ENCODE measurements at places on chromosomes 5 and 9.

DNA sequence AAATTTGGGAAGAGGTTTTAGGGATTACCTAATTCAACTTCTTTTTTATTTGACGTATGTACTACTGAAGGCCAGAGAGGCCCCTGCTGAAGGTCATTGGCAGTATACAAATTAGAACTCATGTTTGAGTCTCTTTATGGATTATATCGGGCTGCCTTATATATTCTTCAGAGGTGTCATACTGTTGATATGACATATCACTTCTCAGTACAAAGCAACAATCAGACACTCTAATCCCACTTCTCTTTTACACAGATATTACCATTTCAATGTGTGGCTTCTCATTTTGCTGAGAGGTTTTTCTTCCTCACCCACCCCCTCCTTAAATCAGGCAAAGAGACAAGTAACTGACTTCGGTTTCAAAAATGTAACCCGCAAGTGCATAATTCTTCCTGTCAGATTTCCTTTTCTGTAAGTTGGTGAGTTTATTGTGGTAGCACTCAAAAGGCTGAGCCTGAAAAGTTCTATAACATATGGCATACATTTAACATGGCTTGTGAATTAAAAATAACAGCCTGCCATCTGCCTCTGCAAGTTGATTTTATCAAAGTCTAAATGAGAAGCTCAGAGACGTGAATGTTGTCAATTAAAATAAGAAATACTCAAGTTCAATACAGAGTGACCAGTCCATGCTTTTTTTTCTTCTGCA is 163.6 kb upstream of the RORB start:
- no peak for DNase-seq

GRCh38 chr9:112757282-112757883 is 6.8 kb downstream of the SNX30 start:
- DNase-seq, result no peak

DNA sequence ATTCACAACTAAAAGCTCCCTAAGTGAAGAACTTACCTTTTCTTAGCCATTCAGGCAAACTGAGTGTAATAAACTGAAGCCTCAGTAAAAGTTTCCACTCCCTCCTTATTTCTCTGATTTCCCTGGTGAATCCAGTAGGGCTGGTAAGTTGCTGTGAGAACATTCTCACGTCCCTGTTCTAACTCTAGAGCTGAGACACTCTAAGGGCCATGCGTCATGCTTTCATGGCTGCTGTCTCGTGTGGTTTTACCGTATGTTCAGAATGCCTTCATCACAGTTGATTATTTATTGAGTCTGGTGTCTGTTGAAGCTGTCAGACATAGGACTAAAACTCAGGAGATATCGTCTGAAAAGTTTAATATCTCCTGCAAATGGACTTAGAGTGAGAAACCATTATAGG is 1.3 kb downstream of the OR2S2 start:
- DNase-seq, result no peak

- no peak for DNase-seq
Measured at GRCh38 chr5:14492331-14492964, 89.1 kb upstream of the OTULINL start.

DNA sequence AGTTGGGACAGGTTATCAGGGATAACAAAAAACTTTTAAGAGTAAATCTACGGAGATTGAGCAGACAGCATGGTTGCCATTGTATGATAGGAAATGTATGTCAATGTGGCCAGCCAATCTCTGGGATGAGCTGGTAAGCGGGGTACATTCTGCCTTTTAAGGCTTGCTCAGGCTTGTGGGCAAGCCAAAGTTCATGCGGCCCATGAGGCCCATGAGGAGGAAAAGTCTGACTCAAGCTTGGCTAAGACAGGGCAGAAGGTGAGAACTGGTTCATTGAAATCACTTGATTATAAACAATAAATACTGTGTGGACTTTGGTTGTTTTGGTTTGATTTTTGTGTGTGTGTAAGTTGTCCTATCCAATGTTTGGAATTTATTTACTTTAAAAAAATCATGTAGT is 997.1 kb downstream of the DNAH5 start:
- no peak for DNase-seq

- peak; percentile 58 for DNase-seq
Measured at GRCh38 chr5:76114179-76114851, 31.1 kb downstream of the SV2C start.

DNA sequence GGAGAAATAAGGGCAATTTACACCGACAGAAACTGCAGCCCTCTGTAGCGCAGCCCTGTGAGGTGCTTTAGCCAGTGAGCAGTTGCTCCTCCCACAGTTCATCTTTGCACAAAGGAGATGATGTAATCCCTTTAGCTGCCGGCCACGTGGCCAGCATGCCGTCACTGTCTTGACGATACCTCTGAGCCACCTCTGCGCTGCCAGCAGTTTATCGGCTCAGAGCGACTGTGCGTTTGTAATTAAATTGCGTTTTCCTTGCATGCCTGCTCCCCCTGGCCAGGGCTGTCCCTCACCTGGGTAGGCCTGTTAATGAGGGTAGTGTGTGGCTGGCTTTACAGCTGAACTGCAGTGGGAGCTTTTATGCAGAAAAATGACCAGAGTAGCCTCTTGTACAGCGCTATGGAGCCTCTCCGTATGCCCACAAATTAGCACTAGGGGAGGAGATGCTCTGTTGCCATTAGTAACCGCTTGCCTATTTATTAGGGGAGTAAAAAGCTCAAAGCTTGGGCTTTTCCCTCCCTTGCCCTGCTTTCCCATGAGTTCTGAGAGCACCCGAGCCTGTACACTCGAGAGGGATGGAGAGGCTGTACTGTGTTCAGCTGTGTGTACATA is 107.0 kb downstream of the TRIO start:
- peak; percentile 68 for DNase-seq

DNA sequence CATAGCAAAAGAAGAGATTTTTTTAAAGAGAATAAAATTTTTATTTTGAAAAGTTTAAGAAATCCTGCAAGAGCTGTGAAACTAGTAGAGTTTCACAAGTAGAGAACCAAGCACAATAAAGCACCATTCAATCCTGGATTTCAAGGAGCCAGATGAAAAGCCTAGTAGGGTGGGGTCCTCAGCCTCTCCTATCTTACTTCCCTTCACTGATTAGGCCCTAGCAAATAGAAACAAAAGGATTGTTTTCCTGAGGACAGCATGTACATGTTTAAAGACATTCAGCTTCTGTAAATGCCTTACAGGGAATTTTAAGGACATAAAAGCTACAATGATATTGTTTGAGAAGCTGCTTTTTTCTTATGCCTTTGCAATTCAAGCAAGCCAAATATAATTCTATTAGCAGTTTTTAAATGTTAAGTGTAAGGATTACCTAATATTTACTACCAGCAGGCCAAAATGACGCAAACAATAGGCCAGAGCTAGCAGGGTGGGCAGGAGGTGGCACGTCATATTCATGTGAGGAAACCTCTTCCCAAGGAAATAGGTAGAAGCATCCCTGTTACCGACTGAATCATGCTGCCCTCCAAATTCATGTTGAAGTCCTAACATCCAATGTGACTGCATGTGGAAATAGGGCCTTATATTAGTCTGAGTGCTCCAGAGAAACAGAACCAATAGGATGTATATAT is 337.6 kb downstream of the MLLT3 start:
- DNase-seq, result no peak

GRCh38 chr5:42858687-42859086 is 47.0 kb upstream of the SELENOP start:
- DNase-seq, result no peak

DNA sequence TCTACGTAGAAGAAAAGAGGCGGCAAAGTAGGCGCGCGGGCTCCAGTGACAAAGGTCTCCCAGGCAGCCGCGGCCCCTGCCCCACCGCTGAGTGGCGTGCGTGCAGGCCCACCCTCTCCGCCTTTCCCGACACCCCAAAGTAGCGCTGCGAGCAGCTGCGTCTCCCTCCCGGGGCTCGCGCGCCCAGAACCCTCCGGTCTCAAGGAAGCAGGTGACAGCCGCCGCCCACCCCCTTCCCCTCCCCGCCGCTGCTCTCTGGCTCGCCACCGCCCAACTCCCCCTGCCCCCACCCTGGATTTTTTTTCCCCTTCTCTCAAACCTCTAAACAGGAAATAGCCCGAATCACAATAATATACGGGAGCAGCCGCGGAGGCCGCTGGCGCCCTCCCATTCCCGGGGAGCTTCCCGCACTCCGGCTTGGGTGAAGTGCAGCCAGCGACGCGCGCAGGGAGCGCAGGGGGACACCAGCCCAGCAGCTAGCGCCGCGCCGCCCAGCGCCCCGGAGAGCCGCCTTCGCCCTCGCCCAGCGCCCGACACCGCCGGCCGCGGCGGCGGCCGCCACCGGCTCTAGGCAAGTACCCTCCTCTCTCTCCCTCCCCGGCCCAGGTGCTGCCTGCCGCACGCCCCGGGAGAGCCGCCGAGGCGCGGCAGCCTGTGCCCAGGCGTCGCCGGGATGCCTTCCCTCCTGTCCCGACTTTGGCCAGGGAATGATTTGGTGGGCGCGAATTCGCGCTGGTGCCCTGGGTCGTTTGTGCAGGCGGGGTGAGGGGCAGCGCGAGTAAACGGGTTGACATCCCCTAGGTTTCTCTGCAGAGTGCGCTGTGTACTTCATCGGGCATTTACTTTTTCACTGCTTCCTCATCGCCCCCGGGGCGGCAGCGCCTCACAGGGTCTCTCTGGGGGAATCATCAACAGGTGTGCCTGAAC is 52.7 kb upstream of the TJP2 start:
- DNase-seq, result peak; percentile 78

GRCh38 chr5:145975361-145976066 is 39.1 kb downstream of the SH3RF2 start:
- DNase-seq, result no peak

DNA sequence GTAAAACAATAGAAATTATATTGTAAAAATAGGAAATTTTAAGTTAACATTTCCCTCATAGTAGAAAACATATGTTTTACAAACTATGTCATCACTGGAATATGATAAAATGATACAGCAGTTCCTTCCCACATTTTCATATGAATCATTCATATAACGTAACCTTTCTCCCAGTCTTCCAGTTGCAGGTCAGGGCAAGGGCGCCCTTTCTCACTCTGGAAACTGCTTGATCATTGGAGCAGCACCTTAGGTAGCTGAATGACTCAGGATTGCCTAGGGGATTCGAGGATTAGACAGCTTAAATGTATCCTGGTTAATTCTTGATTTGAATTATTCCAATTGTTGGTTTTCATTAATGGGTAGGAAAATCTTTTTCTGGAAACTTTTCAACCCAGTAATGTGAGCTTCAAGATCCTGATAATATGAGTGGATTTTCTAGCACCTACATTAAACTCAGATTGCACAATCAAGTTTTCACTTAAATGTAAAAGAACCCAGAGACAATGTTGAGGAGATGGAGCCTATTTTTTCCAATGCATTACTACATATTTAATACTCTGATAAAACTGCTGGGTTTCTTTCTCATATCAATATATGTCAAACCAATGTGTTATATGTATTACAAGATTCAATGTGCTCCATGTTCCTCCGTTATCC is 32.6 kb upstream of the ANXA1 start:
- DNase-seq, result no peak

- DNase-seq, result no peak
Measured at GRCh38 chr9:133619791-133620190, 10.6 kb upstream of the FAM163B start.

GRCh38 chr9:113564498-113565237 is 101.1 kb downstream of the RGS3 start:
- peak; percentile 71 for DNase-seq

DNA sequence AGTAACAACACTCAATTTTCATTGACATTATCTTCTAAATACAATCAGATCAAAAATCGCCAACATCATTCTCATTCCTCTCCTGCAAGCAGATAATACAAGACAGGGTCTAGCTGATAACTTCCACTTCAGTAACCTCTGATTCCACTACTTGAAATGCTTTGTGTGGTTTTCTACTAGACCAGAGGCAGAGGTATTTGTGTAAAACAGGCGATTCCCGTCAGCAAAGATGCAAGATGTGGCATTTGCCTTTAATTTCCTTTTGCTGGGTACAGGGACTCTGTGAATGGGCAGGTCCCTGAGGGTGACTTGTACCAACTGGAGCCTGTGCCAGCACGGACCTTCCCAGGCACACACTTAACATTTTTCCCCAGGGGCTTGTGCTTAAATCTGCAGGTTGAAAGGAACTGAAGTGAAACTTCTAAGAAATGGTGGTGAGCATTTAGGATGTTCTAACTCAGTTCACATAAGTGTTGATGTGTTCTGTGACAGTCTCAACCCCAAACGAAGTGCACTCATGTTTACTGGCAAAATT is 625.5 kb upstream of the WWC1 start:
- DNase-seq, result no peak

GRCh38 chr5:56986626-56986947 is 34.7 kb upstream of the MIER3 start:
- no peak for DNase-seq

- no peak for DNase-seq
Measured at GRCh38 chr9:99826579-99826978, 4.9 kb downstream of the NR4A3 start.

- DNase-seq, result no peak
Measured at GRCh38 chr5:169768416-169768815, 131.3 kb downstream of the DOCK2 start.

- DNase-seq, result no peak
Measured at GRCh38 chr5:92678640-92679039, 902.4 kb downstream of the NR2F1-AS1 start.

DNA sequence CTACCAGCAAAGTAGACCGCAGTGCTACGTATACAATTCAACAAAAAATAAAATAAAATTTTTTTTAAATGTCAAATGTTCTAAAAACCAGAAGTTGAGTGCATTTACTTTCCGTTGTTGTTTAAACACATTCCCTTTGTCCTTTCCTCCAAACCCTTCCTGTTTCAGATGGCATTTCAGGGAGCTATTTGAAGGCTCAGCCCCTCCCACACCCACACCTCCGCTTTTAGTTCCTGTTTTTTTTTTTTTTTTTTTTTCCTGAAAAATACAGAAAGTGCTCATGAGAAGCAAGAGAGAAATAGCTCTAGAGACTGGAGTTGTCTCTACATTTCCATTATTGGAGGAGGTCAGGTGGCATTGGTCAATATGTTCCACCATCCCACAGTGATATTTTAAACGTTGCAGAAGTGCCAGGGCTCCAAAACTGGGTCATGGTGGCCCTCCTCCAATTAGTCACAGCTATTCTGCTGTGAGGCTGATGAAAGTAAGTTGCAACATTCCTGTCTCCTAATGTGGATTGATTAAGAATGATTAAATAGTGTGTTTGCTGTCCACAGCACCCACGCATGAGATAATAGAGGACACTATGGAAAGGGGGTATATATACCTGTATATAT is 106.9 kb downstream of the GABRG2 start:
- DNase-seq, result no peak
